Colonic mucosa (tissue), 4 donors: ENCODE measurements at places on chromosomes 3 and 15.

DNA sequence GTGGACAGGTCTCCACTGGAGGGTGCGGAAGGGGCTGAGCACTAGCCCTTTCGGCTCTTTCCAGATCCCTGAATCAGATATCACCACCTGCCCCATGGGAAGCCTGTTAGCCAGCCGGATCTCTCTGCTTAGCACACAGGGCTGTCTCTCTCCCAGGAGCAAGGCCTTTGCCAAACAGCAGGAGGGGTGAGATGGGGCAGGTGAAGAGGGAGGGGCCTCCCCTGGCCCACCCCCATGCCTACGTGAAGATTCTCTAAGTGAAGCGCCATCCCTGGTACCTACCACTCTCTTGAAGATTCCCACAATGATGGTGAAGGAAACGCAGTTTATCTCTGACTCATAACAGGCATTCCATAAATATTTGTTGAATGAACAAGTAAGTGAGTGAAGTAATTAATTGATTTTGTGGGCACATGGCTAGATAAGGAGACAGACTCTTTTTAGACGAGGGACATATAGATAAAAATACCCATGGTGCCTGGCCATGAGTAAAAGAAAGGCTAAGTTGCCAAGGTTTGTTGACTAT lies 19.6 kb upstream of the HCN4 start:
- no peak for DNase-seq

GRCh38 chr15:93312891-93313486 lies 224.0 kb upstream of the RGMA start:
- no peak for DNase-seq

DNA sequence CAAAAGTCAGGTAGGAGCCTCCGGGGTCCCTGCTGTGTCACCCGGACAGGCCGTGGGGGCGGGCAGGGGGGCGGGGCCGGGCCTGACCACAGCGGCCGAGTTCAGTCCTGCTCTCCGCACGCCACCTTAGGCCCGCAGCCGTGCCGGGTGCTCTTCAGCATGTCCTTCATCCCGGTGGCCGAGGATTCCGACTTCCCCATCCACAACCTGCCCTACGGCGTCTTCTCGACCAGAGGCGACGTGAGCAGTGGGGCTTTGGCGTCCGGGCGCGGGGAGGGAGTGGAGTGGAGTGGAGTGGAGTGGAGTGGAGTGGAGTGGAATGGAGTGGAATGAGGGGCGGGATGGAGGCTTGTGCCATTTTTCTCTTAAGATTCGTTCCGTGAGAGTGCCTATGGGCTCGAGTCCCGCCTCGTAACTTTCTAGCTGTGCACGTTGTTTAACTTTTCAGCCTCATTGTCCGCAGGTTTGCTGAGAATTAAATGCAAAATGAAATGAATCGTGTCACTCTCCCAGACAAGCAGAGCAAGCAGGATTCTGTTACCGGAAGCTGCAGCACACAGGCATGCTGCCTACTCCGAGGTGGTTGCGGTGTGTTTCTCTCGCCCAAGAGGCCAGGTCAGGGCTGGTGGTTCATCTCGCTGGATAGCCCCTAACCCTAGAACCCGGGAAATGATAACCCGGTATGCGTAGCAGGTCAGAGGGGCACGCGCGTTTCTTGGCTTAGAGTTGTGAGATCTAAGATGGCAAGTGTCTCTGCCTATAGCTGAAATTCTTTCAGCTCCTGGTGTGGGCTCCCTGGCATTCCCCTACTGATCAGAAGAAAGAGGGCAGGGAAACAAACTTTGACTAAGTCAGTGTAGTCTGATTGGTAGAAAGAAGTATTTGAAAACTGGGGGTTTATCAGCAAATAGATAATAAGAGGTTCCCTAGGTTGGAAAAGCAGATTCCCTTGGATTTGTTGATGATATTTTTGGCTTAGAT lies at the start of gene FAH:
FAH (plus strand) TSS at position 104 of the 981 bp plus-strand sequence; CDS start at position 160, 56 bp downstream.
- peak; percentile 51 for DNase-seq

DNA sequence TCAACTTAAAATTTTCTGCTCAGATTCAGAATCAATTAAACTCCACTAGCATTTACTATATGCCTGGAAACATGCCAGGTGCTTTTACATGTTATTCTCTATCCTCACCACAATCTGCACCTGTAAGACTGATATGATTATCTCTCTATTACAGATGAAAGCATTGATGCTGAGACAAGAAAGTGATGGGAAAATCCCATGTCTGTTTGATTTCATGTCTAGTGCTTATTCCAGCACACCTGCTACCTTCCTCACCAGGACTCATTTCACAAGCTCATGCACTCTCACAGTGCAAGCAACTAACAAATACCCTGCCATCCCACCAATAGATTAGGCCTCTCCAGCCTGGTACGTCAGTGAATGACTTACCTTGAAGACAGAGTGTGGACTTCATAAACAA lies 25.0 kb upstream of the BCL6 start:
- no peak for DNase-seq

DNA sequence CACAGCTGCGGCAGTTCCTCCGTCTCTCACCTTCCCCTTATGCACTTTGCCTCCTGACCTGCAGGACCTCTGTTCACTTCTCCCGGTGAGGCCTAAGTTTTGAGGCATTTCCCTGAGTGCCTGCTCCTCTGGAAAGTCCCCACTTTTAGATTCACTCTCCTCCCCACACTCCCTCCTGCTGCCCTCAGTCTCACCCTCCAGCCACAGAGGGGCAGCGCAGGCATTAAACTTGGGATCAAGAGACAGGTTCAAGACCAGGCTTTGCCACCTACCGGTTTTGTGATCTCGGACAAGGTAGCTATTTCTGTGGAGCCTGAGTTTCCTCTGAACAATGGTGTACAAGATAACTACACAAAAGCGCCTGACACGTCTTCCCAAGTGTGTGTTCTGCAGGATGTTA lies 19.4 kb downstream of the SLC6A11 start:
- no peak for DNase-seq
